ENCODE measurements at places on chromosomes 1 and 21.

GRCh38 chr1:205665201-205666045, 14.9 kb downstream of the SLC45A3 start:
- no peak for ATAC-seq

GRCh38 chr21:42164064-42164789, 54.7 kb upstream of the ABCG1 start:
- ATAC-seq: no peak

- ATAC-seq: peak; percentile 7
Measured at GRCh38 chr1:205271277-205271676, 43.5 kb downstream of the TMCC2 start.

DNA sequence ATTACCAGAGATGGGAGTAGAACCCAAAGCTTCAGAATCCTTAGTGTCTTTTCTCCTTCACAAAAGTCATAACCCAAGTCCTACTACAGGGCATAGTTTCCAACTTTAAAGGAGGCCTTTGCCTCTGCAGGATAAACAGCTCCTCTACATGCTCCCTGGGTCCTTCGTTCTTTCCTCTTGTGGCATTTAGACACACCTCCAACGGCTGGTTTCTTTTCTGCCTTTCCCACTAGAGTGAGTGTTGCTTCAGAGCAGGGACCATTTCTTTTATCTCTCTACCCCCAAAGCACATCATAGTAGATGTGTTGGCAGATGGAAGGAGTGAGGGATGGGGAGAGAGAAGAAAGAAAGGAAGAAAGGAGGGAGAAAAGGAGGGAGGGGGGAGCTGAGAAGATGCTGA, 144.7 kb upstream of the SPATA6 start:
- ATAC-seq: no peak

GRCh38 chr1:33445108-33445507, 14.2 kb upstream of the PHC2 start:
- no peak for ATAC-seq

GRCh38 chr1:218384581-218384993, 39.5 kb downstream of the TGFB2 start:
- peak; percentile 74 for ATAC-seq

DNA sequence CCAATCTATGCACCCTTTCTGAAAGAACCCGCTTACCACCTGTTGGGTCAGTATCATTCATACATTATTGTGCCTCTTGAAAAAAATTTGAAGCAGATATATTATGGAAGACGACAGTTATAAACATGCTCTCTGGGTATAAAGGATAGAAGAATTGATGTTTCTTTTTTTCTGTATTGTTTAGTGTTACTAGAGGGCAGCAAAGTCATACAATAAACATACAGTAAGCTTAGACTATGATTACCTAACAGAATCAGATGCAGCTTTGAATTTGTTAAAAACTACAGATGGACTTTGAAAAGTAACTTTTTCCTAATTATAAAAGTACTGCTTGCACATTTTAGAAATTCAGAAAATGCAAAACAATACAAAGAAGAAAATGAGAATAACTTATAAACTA, 11.1 kb upstream of the PAXBP1 start:
- ATAC-seq: peak; percentile 51

GRCh38 chr1:205678286-205679111, 1.8 kb downstream of the SLC45A3 start:
- no peak for ATAC-seq

DNA sequence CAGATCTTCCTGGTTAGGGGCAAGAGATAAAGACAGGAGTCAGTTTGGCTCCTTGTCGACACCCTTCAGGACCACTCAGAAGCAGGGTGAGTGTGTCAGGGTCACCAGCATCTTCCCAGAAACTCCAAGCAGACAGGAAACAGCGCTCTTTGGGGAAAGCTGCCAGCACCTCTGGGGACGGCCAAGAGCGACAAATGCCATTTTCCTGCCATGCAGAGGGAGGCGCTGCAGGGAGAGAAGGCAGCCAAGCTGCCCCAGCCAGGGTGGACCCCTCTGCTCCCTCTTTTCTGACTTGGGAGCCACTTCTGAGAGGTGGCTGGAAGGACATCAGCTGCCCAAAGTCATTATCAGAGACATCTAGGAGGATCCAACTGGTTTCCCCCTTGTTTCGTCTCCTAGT, 29.0 kb downstream of the SIM2 start:
- ATAC-seq: no peak

DNA sequence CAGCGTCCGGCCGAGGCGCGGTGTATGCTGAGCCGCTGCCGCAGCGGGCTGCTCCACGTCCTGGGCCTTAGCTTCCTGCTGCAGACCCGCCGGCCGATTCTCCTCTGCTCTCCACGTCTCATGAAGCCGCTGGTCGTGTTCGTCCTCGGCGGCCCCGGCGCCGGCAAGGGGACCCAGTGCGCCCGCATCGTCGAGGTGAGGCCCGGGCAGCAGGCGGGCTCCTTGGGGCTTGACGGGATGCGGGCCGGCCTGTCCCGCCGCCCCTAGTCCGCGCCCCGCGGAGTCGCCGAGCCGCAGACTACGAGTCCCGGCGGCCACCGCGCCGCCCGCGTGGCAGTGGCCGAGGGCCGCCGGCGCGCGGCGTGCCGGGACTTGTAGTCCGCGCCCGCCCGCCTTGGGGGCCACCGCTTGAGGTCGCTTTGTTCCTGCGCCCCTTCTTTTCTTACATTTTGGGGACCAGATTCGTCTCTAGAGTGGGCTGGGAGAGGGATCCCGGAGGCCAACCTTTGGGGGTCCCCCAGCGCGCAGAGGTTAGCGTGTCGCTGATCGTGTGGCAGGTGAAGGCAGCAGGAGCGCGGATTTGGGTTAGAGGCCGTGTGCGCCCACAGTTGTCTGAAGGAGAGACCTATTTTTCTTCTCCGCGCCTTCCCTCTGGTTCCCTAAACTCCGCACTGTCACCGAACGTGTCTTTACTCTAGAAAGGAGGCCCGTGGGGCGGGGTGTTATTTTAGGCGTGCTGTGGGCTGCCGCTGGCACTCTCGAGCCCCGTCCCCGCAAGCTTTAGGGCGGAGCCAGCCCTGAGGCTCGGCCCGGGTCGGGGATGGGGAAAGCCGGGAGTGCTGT, 553 bp downstream of the CMPK1 start:
- ATAC-seq: peak; percentile 93

GRCh38 chr1:24065304-24065703, 46.6 kb downstream of the MYOM3 start:
- no peak for ATAC-seq

GRCh38 chr1:205246351-205247119, 18.8 kb downstream of the TMCC2 start:
- no peak for ATAC-seq

DNA sequence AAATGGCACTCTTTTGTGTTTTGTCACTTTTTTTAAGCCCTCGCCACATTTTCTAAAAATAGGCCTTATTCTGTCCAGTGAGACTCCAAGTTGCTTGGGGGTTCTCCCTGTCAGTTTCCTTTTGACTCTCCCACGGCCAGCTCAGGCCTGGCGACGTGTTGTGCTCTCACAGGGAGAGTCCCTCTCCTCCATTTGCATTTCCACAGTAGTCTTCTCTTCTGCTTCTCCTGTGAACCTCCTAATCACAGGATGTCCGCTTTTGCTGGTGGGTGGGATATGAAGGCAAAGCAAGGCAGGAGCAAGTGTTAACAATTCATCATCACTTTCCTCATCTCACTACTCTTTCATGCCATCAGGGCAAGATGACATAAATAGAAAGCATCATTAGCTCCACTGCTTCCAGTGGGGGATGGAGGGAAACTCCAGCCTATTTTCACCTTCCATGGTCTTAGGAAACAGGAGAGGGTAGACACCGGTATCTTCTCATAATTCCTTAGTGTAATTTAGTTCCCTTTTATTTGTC, 99.8 kb downstream of the INTS7 start:
- no peak for ATAC-seq

DNA sequence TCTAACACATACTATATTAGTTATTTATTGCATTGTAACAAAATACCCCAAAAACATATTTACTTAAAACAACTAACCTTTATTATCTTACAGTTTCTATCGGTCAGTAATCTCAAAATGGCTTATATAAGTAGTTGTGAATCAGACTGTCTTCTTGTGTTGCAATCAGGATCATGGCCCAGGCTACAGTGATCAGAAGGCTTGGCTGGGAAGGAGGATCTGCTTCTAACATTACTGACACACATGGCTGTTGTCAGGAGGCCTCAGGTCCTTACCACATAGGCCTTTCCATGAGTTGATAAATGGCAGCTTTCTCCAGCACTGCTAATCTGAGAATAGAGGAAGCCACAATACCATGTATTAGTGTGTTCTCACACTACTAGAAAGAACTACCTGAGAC, 33.7 kb downstream of the CFH start:
- ATAC-seq: no peak

DNA sequence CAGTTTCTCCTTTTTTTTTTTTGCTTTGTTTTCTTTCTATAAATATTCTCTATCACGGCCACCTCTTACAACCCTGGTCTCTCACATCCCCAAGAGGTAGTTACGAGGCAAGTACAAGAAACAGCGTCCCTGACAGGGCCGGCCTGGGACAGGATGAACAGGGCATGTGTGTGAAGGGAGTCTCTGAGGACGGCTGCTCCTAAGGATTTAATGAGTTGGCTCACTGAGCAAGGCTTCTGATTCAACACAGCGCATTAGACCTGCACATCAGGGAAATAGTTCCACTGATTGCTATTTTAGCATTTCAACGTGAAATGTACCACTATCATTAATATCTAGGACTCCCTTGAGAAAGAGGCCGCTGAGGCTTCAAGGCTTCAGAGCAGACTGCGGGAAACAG, 54.0 kb downstream of the NTPCR start:
- ATAC-seq: no peak

GRCh38 chr1:160418483-160418882, 18.1 kb downstream of the VANGL2 start:
- ATAC-seq: no peak

DNA sequence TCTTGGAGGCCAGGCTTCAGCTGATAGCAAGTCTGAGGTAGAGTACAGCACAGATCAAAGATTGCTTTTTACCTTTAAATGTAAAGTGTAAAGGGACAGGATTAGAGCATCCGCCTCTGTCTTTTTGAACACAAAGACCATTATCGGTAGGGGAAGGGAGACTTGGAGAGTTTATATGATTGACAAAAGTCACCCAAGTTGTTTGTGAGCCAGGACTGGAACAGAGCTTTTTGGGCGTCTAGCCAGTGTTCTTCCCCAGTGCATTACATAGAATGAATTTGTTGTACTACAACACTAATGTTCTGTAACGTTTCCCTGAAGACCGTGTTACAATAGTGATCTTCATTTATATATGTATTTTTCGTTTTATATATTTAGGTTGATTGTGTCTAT, 9.3 kb upstream of the PIGC start:
- no peak for ATAC-seq

- ATAC-seq: no peak
Measured at GRCh38 chr21:46151261-46151988, 4.0 kb downstream of the FTCD start.

- no peak for ATAC-seq
Measured at GRCh38 chr1:201666645-201667044, 127.7 kb downstream of the NAV1 start.

All from SK-N-SH treated with all-trans-retinoic acid at 6 μM for 48 hours (cell line).